ENCODE measurements at places on chromosomes 6 and 20.

GRCh38 chr20:2751347-2751877 is 49.0 kb downstream of the CPXM1 start:
- DNase-seq, result no peak

GRCh38 chr6:13762611-13763441 is 51.2 kb upstream of the RANBP9 start:
- no peak for DNase-seq

DNA sequence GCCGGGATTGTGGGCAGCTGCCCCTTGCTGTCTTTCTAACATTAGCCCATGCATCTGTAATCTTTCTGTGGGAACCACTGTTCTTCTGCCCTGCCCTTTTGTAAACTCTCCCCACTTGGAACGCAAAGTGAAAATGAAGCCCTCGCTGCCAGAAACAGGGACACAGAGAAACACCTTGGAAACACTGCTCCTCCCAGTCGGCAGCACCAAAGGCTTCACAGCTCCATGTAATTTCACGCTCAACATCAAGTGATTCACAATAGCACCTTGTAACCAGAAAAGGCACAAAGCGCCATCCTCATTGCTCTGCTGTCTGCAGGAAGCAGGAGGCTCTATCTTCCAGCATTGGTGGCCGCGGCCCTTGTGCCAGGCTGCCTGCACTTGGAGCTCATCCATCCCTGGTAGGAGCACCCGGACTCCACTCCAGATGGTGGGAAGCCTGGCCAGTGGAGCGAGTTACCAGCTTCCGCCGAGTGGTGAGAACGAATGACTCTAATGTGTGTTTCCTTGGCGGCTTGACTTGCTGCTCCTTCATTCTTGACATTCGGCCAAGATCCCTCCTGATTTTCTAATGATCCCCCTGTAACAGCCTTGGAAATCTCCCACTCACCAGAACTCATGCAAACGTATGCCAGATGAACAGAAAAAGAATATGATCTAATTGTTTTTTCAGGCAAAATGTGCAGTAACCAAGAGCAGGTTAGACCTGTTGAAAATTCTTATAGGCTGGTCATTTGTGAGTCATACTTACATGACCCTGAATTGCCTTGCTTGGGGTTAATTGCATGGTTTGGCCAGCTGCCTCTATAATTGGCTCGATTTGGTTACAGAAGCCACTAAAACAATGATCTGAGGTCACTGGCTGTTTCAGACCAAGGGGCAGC is 169.1 kb upstream of the CDYL start:
- DNase-seq, result no peak

DNA sequence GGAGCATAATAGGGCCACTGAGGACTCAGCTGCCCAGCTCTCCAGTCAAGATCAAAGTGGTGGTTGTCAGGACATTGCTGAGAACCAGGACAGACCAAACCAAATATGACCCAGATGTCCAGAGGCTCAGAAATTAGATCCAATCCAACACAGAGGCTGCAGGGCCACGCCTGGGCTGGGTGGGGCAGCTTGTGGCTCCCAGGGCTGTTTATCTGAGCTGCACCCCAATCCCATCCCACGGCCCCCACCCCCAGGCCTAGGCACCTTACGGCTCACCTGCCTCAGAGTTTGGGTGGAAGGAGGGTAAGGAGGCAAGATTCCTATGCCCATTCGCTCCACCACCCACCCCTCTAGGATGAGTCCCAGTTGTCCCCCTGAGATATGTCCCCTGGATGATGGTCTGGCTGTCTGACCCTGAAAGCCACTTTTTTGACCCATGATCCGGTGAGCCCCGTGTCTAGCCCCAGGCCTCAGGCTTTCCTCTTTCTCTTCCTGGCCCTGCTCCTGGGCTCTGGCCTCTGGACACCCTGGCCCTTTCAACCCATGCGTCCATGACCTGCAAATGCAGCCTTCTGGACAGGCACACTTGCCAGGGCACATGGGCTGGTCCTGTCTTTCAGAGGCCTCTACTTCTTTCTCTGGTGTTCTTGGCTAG is 40.0 kb downstream of the CPXM1 start:
- DNase-seq, result no peak

DNA sequence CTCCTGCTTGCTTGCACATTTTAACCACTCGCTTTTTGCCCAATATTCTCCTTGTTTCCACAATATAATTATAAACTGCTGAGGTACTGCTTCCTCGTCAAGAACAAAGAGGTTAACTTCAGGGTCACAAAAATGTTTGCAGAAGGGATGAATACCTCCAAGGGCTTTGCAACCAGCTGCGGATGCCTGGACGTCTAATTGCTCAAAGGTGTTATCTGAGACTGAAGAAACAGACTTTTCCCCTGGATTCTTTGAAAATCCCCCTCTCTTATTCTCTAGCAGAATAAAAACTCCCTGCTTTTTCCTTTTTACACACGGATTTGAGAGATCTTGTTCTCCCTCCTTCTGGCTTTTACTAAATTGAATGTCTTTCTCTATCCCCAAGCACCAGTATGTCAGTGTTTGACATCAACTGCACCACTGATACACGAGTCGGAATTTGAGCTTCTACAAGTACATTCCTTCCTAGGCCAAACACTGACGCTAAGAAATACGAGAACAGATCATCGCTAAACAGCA is 336 bp upstream of the SMPDL3A start:
- no peak for DNase-seq
